ENCODE measurements at places on chromosomes 6 and 20.

GRCh38 chr6:18530201-18530600 lies 143.1 kb downstream of the RNF144B start:
- DNase-seq, result no peak

DNA sequence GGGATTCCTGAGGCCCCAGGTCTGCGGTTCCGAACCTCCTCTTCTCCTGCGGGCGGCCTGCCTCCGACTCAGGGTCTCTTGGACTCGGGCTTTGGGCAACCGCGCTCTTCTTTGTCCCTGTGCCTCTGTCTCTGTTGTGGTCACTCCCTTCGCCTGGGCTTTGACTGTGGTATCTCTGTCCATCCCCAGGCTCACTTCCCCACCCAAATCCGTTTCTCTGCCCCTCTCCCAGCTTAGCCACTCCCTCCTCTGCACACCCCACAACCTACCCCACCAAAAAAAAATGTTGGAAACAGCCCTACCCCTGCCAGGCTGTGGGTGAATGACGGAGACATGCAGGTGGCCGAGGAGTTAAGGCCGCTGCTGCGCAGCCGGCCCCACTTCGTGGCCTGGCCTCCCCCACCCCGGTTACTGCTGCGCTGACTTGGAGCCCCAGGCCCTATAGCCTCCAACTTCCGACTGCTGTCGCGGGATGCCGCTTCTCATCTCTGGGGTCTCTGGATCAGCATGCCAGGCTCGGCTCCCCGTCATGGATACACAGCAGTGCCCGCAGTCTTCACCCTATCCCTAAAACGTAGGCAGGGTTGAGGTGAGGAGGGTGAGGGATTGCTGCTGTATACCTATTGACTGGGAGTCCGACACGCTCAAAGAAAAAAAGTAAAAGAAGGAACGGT lies 2.7 kb upstream of the MAFB start:
- no peak for DNase-seq

- no peak for DNase-seq
Observed at GRCh38 chr6:5506597-5506996, 245.3 kb downstream of the FARS2 start.

GRCh38 chr20:8074931-8075330 lies 55.4 kb upstream of the TMX4 start:
- DNase-seq, result no peak

DNA sequence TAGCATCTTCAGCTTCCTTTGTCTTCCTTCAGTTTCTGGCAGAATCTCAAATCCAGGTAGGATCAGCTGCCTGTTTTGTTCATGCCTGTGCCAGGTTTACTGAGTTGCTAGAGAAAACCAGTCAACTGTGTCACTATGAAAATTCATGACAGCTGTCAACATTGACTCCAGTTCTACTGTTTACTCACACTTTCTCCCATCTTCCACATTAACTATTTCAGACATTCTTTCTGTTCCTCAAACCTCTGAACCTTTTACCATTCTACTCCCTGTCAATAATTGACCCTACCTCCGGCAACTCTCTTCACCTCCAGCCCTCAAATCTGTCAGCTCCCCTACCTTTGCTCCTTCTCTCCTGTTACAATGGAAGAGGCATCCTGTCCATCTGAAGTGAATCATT lies 8.5 kb downstream of the ENPP4 start:
- no peak for DNase-seq

DNA sequence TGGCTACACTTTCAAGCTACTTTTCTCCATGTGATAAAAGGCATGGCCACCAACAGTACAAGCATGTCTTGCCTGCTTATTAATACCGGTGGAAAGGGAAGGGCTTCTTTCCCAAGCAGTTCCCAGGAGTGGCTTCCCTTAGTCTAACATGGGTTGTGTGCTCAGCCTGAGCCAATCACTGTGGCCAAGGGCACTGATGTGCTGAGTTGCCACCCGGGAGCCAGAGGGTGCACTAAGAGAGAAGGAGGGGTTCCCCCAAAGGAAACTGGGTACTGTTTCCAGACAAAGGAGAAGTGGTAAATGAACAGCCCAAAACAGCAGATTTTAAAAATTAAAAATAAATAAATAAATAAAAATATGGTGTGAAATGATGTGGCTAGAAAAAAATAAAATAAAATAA lies 68.5 kb downstream of the BANF2 start:
- DNase-seq, result no peak

Measured in astrocyte of the spinal cord (primary cell).